ENCODE measurements at places on chromosomes 2 and 18.

GRCh38 chr2:85954590-85955458 is 66.0 kb upstream of the ST3GAL5 start:
- DNase-seq, result no peak

DNA sequence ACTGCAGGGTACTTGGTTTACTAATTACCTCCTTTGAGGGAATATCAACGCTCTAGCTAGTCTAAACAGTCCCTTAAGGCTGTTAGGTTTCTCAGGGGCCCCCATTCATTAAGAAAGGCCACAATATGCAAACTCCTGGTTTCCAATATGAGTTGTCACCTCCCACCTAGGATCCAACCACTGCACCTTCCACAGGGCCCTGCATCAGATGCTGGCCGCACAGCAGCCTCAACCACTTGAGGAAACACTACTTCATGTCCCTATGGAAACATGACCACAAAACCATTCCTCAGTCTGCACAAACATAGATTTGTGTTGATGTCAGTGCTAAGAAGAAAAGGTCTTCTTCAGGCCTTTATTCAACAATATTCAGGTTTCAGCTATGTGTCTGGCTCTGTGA is 40.9 kb downstream of the STAT4 start:
- DNase-seq, result no peak

DNA sequence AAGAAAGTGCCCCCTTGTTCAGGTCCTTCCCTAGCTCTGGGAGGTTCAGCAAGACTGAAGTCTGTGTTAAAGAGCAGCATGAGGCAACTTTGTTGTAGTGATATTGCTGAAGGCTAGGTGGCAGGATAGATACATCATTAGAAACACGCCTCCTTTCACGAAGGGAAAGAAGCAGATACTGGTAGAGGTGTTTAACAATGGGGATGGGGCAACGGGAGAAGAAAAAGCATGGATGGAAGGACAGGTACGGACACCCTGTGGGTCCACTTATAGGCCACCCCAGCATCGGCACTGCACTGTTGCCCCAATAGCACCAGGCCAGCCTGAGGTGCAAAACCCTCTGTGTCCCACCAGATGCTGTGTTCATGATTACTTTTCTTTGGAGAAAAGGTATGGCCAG is 3.5 kb upstream of the IGFBP5 start:
- peak; percentile 18 for DNase-seq

- no peak for DNase-seq
These were observed 174.6 kb downstream of the HAUS1 start for GRCh38 chr18:46278481-46279465.
